Activated CD8-positive, alpha-beta T cell treated with anti-CD3 and anti-CD28 coated beads for 36 hours (primary cell): ENCODE measurements at places on chromosomes 2 and 18.

DNA sequence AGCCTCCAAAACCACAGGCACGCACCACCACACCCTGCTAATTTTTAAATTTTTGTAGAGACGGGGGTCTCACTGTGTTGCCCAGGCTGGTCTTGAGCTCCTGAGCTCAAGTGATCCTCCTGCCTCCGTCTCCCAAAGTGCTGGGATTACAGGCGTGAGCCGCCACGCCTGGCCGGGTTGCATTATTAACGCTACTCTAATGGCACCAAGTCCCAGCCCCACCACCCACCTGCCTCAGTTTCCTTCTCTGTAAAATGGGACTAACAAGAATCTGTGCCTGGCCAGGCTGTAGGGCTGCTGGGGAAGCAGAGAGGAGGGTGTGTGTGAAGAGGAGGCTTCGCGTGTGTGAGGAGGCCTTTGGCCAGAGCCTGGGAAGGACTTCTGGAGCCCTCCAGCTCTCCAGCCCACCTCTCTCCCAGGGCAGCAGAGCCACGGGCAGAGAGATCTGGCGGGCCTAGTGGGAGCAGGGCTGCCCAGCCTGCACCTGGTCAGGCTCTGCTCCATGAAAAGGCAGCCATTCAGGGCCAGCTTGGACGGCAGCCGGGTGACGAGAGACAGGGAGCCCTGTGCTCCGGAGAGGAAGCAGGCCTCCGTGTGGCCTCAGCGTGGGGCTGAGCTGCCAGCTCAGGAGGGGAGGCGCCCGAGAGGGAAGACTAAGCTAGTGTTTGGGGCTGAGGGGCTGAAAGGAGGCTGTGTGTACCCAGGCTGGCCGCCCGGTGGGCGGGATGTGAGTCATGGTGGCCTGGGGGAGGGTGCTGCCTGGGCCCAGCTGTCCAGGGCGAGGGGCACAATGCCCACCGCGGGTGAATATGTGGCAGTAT lies 7.4 kb upstream of the B3GNT7 start:
- DNase-seq, result no peak

DNA sequence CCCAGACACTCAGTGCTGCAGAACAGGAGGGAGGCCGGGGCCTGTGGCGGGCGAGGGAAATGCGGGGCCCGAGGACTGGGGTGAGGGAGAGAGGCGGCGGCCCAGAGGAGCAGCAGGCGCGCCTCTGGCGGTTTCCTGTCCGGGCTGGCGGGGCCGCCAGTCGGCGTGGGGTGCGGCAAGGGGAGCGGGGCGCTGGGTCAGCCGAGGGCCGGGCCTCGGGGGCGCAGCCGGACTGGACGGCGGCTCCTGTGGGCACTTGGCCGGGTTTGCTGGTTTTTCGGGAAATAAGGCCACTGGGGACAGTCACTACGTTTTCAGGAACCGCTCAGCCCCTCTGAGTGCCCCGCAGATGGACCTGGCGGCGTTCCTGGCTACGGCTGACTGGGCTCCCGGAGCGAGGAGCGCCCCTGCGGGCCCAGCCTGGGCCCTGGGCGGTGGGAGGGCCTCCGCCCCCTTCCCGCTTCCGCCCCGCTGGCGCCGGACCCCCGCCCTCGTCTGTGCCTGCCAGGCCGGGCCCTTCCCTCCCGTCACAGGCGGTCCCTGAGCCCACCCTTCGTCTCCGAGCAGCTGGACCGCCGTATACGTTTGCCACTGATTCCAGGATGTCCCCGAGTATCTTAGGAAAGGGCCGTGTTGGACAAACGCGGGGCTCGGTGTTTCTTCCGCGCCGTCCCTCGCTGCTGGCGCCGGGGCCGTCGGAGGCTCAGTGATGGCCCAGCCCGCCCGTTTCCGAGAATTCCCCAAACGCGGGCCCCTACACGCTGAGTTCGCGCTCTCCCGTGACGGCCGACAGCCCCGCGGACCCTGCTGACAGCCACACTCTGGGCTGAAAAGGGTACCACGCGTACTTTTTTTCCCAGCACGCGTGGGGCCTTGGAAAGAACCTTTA lies 84.6 kb downstream of the FAM210A start:
- DNase-seq, result no peak

DNA sequence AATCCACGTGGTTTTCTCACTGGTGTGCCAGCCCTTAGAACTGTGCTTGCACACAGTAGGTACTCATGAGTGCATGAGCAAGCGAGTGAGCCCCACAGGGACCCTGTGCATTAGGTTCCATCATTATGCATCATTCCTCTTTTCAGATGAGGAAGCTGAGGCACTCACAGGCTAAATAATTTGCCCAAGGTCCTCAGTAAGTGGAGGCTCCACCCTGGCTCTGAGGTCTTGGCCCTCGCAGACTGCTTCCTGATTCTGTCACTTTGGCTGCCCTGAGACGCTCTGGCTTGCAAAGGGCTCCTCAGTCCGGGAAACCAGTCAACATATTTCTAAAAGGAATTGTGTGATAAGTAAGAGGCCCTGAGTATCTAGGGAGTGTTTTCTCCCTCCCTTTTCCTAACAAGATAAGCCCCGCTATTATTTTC lies 71.7 kb downstream of the IL1R2 start:
- DNase-seq, result no peak

DNA sequence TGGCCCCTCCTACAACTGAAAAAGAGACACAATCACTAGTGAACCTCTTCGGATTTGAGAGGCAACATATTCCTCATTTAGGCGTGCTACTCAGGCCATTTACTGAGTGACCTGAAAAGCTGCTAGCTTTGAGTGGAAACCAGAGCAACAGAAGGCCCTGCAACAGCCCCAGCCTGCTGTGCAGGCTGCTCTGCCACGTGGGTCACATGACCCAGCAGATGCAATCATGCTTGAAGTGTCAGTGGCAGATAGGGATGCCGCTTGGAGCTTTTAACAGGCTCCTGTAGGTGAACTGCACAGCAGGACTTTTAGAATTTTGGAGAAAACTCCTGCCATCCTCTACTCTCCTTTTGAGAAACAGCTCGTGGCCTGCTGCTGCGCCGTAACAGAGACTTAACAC lies 578.6 kb upstream of the RAB6C start:
- no peak for DNase-seq

DNA sequence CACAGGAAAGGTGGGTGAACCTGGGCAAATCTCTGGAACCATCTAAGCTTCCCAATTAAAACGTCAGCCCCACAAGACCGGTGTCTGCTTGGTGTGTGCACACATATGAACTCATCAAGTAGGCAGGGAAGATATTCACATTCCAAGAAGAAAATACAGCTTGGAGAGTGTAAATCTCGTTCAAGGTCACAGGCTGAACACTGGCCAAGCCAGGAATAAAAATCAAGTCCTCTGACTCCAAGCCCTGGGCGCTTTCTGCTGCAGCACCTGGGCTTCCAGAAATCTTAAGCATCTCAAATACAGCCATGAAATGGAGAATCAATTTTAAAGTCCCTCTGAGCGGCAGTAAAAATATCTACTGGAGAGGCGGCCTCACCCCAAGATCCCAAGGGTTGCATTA lies 150.9 kb downstream of the TWIST2 start:
- DNase-seq, result no peak

DNA sequence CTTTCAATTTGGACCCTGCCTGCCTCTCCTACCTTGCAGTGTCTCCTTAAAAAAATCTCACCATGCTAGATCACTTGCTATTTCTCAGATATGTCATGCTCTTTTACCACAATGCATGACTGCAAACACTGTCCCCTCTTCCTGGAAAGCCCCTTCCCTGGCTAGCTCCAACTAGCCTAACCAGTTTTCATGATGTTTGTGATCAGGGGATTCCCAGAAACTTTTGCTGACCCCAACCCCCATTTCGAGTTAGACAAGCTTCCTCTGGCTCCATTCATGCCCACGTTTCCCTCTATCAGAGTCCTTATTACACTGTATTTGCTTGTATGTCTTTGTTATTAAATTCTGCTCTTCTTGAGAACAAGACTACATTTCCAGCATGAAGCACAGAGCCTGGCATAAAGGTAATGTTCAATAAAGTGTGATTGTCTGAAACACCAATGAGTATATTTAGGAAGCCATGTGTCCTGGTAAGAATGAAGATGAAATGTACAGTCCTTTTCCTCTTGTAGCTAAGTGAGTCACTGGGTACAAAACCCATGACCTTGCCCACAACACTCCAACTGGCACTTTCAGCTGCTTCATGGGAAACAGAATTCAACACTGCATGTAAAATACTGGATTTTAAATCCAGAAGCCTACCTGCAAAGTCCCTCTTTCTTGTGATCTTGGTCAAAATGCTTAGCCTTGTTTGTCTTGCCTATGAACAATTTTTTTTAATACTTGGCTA lies 62.0 kb upstream of the ATL2 start:
- peak; percentile 36 for DNase-seq

GRCh38 chr2:196274387-196274809 lies 103.0 kb upstream of the STK17B start:
- no peak for DNase-seq

DNA sequence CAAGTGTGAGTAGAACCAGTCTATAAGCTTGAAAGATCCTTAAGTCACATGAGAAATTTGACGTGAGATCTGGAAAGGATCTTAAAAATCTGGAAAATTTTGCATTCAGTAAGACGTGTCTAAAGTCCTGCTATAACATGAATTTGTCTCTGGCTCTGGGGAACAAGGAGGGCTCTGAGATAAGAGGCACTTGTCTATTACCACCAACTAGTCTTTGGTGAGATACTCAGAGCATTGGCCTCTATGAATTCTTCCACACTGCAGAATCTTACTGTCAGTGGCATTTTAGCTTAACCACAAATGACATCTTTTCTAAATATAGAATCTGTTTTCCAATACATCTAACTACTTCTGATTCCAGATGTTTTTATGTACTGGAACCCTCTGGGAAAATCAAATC lies 1504.5 kb downstream of the DPP10 start:
- no peak for DNase-seq

- DNase-seq, result no peak
Observed at GRCh38 chr2:101478181-101479001, 3.5 kb upstream of the RFX8 start.

DNA sequence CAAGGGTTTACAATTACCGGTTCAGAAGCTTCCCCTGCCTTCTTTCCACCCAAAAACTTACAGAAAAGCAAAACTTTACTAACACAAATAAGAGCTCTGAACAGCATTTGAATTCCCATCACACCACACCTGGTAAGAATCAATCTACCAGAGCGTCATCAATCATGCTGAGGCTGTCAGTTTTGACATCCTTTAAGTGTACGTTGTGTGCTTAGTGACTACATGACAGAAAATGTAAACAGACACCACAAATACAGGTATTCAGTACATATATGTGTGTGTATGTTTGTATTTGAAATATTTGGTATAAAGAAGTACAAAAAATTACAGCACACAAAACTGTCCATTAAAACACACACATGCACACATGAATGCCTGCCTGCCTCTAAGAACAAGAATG lies 523.5 kb downstream of the TMEM182 start:
- DNase-seq, result no peak

DNA sequence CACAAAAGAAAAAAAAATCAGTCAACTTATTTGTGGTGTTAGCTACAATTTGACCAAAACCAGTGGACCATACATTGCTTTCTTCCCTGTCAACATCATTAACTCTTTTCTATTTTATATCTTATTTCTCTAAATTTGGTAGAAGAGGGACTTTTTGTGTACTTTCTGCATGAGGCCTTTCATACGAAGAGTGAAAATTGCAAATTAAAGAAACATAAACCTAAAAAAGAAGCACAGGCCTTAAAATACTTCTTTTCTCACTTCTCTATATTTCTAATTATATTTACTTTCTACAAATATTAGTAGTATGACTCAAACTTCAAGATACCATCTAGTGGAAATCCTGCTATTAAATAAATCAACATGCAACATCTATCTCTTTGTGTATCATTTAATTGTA lies 1073.4 kb upstream of the ZEB2 start:
- DNase-seq, result no peak

GRCh38 chr2:67002618-67003371 lies 394.3 kb upstream of the ETAA1 start:
- no peak for DNase-seq

DNA sequence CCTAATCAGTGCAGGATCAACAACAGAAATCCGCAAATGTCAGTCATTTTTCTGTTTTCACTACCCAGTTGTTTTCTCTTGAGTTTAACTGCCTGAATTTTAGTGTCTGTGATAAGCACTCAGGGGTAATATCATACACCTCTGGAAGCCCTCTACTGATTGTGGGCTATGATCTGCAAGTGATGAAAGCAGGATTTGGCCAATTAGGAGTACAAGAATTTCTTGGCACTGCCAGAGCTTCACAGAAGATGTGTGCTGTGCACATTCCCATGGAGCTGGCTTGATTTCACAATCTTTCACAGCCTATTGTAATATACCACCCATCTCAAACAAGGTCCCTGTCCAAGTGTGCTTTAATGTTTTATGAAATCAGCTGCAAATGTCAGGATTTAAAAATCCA lies 27.3 kb upstream of the TDRD15 start:
- no peak for DNase-seq

GRCh38 chr2:97714950-97715652 lies 1.7 kb downstream of the ZAP70 start:
- DNase-seq, result no peak

GRCh38 chr2:175373729-175374128 lies 192.2 kb upstream of the ATP5MC3 start:
- no peak for DNase-seq

GRCh38 chr2:109436610-109437225 lies 177.0 kb downstream of the SEPTIN10 start:
- DNase-seq, result no peak

DNA sequence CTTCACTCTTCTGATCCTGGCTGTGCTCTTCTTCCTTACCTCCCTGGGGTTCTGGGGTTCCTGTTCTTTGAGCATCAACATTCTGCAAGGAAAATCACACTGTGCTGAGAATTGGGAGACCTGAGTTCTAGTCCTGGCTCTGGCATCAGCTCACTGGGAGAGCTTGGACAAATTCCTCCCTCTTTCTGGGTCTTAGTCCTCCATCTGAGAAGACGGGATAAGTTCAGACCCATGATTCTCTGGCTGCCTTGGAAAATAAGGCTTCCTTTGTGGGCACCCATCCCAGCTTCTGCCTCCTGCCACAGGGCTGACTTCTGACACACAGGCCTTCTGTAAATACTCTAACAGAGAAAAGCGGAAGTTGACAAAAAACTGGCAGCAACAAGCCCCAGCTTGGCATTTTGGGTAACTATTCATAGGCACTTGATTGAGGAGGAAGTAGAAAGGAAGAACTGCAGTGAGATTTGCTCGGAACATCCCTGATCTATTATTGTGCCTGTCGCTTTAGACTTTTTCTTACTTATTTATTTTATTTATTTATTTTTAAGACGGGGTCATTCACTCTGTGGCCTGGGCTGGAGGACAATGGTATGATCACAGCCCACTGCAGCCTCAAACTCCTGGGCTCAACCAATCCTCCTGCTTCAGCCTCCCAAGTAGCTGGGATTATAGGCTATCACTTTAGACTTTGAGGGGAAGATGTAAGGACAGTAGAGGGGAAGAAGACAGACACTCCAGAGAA lies 7.9 kb downstream of the PCBP1 start:
- DNase-seq, result peak; percentile 68
